ENCODE measurements at places on chromosomes 4 and X.

DNA sequence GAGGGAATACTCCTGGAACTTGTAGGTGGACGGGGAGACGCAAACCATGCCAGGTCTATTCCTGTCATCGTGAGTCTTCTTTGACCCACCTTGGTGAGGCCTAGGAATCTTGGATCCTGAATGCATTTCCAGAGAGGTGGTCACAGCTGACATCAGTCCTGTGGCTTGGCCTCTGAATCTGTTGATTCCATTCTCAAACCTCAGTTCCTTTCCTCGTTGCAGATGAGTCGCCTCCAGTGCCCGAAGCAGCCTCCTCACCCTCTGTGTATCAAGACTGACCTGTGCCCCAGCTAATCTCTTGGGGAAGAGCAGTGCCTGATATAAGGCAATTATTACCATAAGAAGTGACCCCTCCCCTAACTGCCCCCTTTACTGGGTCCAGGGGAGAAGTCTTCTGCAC is 118.1 kb downstream of the SMIM20 start:
- no peak for DNase-seq

GRCh38 chrX:46326161-46326560 is 219.1 kb downstream of the ZNF674 start:
- no peak for DNase-seq

DNA sequence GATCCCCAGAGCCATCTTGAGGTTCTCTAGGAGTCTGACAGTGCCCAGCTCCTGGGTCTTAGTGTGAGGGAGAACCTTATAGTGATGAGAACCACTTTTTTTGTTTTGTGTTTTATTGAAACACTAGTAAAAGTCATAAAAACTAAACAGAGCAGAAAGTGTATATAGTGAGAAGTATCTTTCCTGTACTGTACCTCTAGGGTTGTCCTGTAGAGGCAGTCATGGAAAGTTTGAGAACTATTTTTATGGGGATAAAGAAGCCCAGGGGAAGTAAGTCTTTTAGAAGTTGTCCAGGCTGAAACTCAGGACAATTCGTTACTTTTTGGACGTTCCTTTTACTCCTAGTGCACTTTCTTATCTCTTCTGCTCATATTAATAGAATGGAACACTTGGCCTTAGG is 40.9 kb downstream of the ADH5 start:
- no peak for DNase-seq

GRCh38 chr4:54746218-54746617 is 88.5 kb downstream of the KIT start:
- DNase-seq, result no peak

- DNase-seq, result no peak
These were observed 330.2 kb downstream of the ZIC3 start for GRCh38 chrX:137896123-137896522.

- DNase-seq, result peak; percentile 25
These were observed 1402.4 kb downstream of the FAM133A start for GRCh38 chrX:95076449-95076848.

- DNase-seq, result no peak
These were observed 557.2 kb upstream of the GRID2 start for GRCh38 chr4:91746551-91746950.

- DNase-seq, result peak; percentile 95
These were observed 20.9 kb upstream of the S100G start for GRCh38 chrX:16628946-16629595.

DNA sequence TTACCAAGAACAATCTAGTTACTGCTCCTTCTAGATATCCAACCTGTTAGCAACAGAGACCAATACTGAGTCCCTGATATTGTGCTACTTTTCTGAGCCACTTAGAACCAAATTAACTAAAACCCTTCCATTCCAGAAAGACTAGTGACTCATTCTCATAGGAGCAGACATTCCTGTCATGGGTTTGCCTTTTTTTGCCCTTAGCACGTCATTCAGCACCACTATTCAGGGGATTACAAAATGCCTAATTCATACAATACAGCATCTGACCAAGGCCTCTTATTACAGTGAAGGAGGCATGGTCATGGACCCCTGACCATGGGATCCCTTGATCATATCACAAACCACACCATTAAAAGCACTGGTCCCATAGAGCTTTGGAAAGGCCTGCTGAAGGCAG is 123.8 kb upstream of the CXCL13 start:
- no peak for DNase-seq

DNA sequence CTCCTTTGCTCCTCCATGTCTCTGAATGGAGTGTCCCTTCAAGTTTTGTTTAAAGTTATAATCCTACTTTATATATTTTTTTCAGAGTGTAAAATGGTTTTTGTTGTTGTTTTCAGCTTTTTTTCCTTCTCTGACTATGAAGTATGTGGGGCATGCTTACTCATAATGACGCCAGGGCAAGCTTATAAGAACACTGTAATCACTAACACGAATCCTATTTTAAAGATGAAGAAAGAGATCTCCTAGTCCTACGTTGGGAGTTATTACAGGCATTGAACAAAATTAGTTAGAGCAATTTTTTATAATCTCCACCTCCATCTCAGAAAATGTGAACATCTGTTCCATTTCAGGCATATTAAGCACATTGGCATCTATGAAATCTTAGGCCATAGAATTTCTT is 268.1 kb upstream of the MAGEB2 start:
- DNase-seq, result no peak

DNA sequence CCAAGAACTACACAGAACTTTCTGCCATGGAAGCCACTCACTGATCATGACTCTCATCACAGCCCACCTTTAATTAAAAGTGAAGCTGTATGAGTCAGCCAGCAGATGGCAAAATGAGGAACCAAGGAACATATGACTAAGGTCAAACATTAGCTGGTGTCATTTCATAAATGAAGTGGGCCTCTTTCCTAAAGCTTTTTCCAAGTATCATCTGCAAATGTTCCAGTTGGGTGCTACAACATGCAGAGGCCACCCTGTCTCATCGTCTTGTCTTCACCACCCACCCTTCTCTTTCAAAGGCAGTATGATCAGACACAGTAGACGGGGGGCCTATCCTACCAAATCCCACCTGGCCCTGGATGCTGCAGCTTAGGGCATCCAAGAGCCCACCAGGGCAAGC is 9.2 kb upstream of the EOLA1 start:
- DNase-seq, result no peak

- no peak for DNase-seq
These were observed 252.5 kb downstream of the BCOR start for GRCh38 chrX:39845233-39845632.

GRCh38 chr4:8737601-8738279 is 133.9 kb downstream of the HMX1 start:
- DNase-seq, result no peak

- DNase-seq, result no peak
These were observed 5.8 kb upstream of the G3BP2 start for GRCh38 chr4:75678965-75679364.

DNA sequence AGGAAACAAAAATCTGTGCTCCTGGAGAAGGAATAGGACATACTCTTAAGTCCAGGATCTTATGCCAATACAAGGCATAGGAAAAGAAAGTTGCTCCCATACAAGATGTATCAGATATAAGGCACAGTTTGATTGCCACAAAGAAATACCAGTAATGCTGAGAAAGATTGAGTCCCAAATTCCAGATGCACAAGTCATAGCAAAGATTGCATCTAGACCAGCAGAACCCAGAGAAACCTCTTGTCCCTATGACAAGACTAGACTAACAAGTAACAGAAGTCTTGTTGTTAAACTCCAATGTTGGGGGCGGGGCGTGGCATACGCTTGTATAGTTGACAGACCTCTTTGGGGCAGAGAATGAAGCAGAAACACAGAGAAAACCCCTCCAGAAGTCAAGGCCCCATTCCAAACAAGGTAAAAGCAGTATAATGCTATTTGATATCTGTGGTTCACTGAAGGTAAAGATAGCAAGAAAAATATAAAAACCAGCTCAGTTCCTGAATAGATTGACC is 671.5 kb upstream of the GRIA3 start:
- DNase-seq, result no peak

- DNase-seq, result peak; percentile 16
These were observed at the start of gene DAPP1 for GRCh38 chr4:99816545-99817308. Gene DAPP1 (plus strand): TSS chr4:99816827. CDS start chr4:99816914, 87 bp downstream.

GRCh38 chrX:118346258-118347094 is 570 bp downstream of the WDR44 start:
- peak; percentile 44 for DNase-seq

GRCh38 chr4:53088152-53088551 is 226.0 kb downstream of the RASL11B start:
- no peak for DNase-seq

GRCh38 chr4:76950956-76951671 is 1.6 kb downstream of the SEPTIN11 start:
- peak; percentile 17 for DNase-seq

- peak; percentile 38 for DNase-seq
These were observed 122.5 kb downstream of the NFKB1 start for GRCh38 chr4:102623622-102624021.

DNA sequence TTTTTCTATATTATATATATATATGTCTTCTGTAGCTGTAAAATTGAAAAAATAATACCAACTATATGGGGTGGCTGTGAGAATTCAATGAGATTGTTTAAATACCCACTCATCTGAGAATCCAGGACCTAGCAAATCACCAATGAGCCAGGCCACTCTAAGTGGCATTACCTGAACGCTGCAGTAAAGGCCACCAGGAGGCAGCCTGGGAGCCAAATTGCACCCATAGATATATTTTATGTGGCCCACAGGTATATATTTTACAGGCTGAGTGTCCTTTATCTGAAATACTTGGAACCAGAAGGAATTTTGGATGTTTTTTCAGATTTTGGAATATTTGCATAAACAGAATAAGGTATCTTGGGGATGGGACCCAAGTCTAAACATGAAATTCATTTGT is 58.2 kb upstream of the C4orf50 start:
- DNase-seq, result peak; percentile 5

DNA sequence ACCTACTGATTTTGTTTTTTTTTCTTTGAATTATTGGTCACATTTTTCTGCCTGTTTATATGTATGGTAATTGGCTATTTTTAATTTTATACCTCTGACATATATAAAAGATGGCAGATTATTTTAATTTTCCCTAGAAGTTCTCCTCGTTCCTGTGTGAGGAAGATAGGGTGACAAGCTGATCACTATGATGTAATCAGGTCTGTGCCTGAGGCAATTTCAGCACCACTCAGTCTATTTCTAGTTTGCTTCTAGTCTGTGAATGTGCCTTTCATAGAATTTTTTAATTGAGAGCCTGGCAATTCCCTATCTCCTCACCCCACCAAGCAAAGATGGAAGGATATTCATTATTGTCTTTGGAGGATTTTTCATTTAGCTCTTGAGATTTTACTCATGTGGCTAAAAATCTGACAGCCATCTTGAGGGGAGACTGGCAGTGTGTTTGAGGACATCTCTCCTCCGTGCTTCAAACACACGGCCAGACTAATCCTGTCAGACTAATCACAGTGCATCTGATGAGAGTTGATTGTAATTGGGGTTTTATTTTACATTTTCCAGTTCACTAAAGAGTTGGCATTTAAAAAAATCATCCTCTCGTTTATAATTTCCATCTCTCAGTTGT is 500.3 kb downstream of the TRIML1 start:
- no peak for DNase-seq

DNA sequence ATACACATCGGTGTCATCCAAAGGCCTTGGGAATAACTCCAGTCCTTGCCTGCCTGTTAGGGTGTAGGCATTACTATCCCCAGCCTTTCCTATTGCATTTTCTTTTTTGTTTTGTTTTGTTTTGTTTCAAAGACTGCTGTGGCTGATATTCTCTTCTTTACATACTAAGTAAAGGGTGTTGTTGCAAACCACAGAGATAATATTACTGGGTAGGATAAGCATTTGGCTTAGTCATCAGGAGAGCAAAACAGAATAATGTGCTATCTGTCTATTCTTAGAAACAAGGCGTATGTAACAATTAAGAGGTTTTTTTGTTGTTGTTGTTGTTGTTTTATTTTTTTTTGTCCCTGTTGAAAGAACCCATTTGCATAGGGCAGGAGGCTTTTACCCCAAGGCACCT is 41.8 kb downstream of the UGT2B28 start:
- DNase-seq, result peak; percentile 88

DNA sequence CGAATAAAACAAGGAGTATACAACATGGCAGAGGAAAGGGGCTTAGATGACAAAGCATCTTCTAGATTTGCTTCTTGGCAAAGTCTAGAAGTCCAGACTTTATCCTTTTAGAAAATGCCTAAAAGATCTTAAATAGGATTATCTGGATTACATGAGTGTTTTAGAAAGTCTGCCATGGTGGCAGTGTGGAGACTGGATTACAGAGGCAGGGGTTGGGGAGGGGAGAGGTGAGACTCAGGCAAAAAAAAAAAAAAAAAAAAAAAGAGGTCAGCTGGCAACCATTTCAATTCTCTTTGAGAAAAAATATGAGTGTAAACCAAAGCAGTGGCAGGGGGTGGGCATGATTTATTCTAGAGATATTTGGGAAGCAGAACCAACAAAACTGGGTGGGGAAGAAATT is 17.4 kb downstream of the ZNF827 start:
- no peak for DNase-seq

DNA sequence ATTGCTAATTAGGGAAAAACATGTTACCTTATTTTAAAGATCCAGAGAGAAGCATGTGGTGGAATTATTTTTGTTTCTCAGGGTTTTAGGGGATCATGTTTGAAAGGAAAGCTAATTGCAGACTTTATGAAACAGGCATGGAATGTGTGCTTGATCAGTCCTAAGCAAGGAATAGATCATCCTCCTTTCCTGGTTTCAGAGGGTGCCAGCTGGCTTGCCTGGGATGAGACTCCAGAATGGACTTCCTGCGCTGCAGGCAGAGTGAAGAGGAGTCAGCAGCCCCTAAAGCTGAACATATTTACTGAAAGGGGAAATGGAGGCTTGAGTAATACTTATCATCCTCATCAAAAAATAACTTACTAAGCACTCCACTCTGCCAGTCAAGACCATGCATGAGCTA is 13.3 kb downstream of the FGF5 start:
- DNase-seq, result no peak

GRCh38 chr4:52873861-52874343 is 11.8 kb downstream of the RASL11B start:
- DNase-seq, result no peak

DNA sequence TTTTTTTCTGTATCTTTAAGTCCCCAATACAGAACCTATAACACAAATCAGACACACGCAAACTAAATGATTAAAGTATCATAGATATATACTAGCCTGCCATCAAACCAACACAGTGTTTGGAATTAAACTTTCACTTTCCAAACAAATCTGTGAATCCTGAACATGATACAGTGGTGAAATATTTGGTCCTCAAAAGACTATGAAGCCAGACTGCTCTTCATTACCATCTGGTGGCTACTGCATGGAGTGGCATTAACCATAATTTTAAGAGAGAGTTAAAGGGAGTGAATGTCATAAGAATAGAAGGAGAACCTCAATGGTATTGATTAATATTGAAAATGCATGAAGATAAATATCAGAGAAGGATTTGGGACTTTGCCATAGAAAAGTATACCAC is 9.2 kb upstream of the GABRA4 start:
- DNase-seq, result no peak

DNA sequence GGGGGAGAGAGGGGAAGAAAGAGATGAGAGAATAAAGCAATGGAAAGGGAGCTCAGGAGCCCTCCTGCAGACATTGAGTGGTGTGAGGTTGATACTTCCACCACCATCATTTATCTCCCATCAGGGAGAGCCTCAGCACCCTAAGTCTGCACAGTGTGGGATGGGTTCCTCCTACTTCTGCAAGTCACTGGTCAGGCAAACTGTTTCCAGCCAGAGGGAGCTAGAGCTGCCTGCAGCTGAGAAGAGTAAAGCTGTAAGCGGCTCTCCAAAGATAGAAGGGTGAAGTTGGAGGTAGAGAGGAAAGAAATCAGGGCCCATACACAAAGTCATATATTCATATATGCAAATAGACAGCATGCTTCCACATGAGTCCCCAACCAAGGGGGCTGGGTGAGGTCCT is 21.9 kb upstream of the ZNF81 start:
- peak; percentile 70 for DNase-seq

GRCh38 chr4:144644368-144645101 is 1.4 kb upstream of the HHIP start:
- DNase-seq, result no peak
